ENCODE measurements at places on chromosomes 1 and 21. TPM values are rescaled to one million over a fixed set of nuclear protein-coding genes. Genes with fewer than 3 reads are reported as not detected.
A peak's percentile ranks its signal among the peaks of the same experiment; 100 is the strongest.

The OR2L5 gene
- total RNA-seq: not detected

- H3K27ac ChIP-seq: no peak overlapping the region
- no peaks in the 10 kb centered on the region for H3K4me1 ChIP-seq
- no peak for DNase-seq
- no peak overlapping the region for H3K4me3 ChIP-seq
- no peaks in the 10 kb centered on the region for H3K27me3 ChIP-seq
These were observed 25.0 kb downstream of the SZT2 start for GRCh38 chr1:43414634-43415223.

The RAP1GAP gene
- total RNA-seq: 62.4 TPM

DNA sequence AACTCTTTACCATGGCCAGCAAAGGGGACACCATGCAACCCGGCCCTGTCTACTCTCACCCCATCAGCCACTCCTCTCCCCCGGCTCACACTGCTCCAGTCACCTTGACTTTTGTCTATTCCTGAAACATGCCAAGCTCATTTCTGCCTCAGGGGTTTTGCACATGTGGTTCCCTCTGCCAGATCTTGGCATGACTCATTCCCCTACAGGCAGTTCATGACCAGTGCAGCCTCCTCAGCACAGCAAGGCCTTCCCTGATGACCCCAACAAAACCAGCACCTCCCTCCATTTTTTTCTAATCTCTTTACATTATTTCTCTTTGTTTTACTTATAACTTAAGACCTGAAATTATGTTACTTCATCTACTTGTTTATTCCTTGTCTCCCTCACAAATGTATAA, 58.6 kb upstream of the GJB5 start:
- H3K4me1 ChIP-seq: no peaks in the 10 kb centered on the region
- no peaks in the 10 kb centered on the region for H3K36me3 ChIP-seq
- no peak for DNase-seq
- H3K27ac ChIP-seq: no peak overlapping the region

DNA sequence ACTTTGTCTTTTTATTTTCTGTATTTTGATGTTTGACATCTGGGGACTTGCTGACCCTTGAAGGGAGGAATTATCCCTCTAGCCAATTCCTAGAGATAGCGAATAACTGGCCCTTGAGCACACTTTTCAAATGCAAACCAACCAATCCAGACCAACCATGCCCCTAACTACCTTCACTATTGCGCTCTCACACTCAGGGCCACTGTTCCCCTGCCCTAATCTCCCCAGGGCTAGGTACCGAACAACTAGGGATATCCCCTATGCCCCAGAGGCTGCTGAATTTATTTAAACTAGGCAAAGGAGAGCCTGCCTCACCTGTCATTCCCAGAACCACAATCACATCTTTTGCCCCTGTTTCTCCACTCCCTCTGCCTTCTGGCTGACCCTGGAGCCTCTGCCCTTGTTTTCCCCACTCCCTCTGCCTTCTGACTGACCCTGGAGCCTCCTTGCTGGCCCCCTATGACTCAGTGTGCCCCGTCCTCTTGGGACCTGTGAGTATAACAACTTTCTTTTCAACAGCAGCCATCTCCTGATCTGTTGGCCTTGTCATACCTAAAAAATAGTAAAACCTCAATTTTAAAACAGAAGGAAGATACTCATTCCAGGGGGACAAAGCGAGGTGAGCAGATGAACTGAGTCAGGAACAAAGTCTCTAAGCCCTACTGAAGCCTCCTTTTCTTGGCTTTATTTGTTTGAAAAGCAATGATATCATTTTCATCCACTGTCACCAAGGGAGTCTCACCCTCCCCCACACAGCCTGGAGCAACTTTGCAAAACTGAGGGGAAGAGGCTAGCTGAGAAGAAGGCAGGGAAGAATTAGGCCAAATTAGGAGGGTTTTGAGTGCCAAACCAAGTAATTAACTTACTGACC, 115.5 kb downstream of the NMNAT2 start:
- H3K4me1 ChIP-seq: no peaks in the 10 kb centered on the region
- no peaks in the 10 kb centered on the region for H3K27me3 ChIP-seq
- H3K36me3 ChIP-seq: no peaks in the 10 kb centered on the region
- DNase-seq: no peak
- H3K4me3 ChIP-seq: no peak overlapping the region
- no peak overlapping the region for H3K27ac ChIP-seq

- no peaks in the 10 kb centered on the region for H3K36me3 ChIP-seq
- H3K4me1 ChIP-seq: no peaks in the 10 kb centered on the region
- no peak overlapping the region for H3K4me3 ChIP-seq
- H3K27ac ChIP-seq: no peak overlapping the region
These were observed 39.4 kb upstream of the HIVEP3 start for GRCh38 chr1:41958015-41958673.

The ZBTB37 gene
- total RNA-seq: 14.7 TPM

The SPRR5 gene
- total RNA-seq: not detected

- H3K4me3 ChIP-seq: no peak overlapping the region
- H3K36me3 ChIP-seq: peaks cover 10% of the 10 kb centered on the region
- peaks cover 35% of the 10 kb centered on the region for H3K4me1 ChIP-seq
- DNase-seq: no peak
- H3K27ac ChIP-seq: no peak overlapping the region
These were observed 73.4 kb downstream of the MACF1 start for GRCh38 chr1:39277879-39278278.

The A3GALT2 gene
- not detected for total RNA-seq

The ADAM30 gene
- not detected for total RNA-seq

DNA sequence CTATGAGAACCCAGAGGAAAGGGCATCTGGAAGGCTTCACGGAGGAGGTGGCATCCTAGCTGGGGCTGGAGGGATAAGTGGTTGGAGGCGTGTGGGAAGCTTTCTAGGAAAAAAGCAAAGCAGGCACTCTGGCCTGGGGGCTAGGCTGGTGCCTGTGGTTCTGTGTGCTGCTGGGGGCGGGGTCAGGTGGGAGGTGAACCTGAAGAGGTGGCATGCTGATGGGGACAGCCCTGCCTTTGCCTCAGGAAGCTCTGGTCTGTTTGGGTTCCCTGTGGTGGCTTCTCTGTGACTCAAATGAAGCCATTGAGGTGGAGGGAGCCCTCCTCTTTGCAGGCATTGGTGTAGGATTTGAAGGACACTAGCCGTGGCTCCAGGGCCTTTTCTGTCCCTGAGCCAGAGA, 221.6 kb upstream of the POU3F1 start:
- DNase-seq: no peak
- H3K27ac ChIP-seq: no peak overlapping the region
- H3K36me3 ChIP-seq: no peaks in the 10 kb centered on the region
- H3K4me3 ChIP-seq: no peak overlapping the region

The HSPB7 gene
- 10.7 TPM for total RNA-seq

The MPL gene
- 0.61 TPM for total RNA-seq

GRCh38 chr1:204326771-204327300, 32.9 kb downstream of the PLEKHA6 start:
- no peaks in the 10 kb centered on the region for H3K27me3 ChIP-seq
- H3K36me3 ChIP-seq: no peaks in the 10 kb centered on the region
- DNase-seq: no peak
- no peak overlapping the region for H3K4me3 ChIP-seq
- H3K4me1 ChIP-seq: no peaks in the 10 kb centered on the region

DNA sequence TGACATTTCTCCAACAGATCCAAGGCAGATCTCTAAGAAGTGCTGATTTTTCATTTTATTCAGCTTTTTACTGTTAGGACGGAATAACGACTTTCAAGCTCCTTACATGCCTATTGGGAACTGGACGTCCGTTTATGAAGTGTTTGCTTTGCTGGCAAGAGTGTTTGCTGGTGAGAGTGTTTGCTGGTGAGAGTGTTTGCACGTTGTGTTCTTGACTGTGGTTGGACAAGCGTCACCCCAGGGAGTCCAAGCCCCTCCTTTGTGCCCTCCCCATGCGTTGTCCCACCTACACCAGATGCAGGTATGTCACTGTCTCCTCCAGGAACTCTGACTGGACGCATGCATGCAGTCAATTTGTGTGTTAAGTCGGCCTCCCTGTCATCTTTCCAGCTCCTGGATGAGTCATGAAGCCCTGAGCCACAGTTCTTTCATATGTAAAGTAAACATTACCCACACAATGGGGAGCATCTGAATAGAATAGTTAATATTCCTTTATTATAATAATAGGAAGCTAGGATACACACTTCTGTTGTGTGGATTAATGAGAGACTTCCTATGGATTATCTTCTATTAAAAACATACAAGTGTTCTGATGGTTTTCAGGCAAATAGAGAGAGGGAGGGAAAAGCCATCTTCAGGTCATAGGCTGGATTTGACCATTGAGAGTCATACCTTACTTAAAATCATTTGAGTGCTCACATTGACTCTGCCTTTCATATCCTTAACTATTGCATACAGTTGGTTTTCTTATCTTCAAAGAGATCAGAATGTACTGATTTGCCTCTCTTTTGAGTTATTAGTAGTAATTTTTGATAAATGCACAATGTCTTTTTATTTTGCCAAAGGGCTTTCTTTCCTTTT, 119.2 kb downstream of the GALNT2 start:
- H3K4me3 ChIP-seq: peak overlapping the region; percentile 28
- peak; percentile 87 for DNase-seq
- peak overlapping the region; percentile 80 for H3K27ac ChIP-seq
- H3K36me3 ChIP-seq: no peaks in the 10 kb centered on the region
- peaks cover 30% of the 10 kb centered on the region for H3K4me1 ChIP-seq
- H3K27me3 ChIP-seq: no peaks in the 10 kb centered on the region

The KIF17 gene
- total RNA-seq: 4.6 TPM

DNA sequence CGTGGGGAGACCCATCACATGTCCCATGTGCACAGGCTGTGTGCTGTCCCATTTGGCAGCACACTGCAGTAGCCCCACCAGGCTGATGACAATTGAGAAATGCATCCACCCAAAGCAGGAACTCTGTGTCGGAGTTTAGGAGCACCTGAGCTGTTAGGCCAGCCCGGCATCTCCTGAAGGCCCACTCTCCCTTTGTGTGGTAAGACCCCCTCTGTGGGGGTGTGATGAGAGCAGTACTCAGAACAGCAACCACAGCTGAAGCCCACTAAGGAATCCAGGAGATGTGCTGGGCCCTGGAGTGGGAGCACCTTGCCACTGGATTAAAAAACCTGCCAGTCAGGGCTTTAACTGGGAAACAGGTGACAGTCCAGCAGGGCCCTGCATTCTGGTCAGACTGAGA, 37.2 kb downstream of the FCRL5 start:
- no peak overlapping the region for H3K4me3 ChIP-seq
- H3K27ac ChIP-seq: no peak overlapping the region
- H3K27me3 ChIP-seq: no peaks in the 10 kb centered on the region
- H3K4me1 ChIP-seq: no peaks in the 10 kb centered on the region
- DNase-seq: no peak

- H3K27ac ChIP-seq: peak overlapping the region; percentile 61
- H3K27me3 ChIP-seq: no peaks in the 10 kb centered on the region
- H3K36me3 ChIP-seq: no peaks in the 10 kb centered on the region
- peaks cover 75% of the 10 kb centered on the region for H3K4me1 ChIP-seq
- DNase-seq: no peak
These were observed 10.7 kb downstream of the MACF1 start for GRCh38 chr1:39214998-39215873.

The IVL gene
- not detected for total RNA-seq

The ANGEL2 gene
- total RNA-seq: 32.9 TPM

GRCh38 chr1:211420389-211420788, 71.6 kb downstream of the RD3 start:
- H3K27ac ChIP-seq: no peak overlapping the region
- no peaks in the 10 kb centered on the region for H3K36me3 ChIP-seq
- no peaks in the 10 kb centered on the region for H3K4me1 ChIP-seq
- H3K27me3 ChIP-seq: no peaks in the 10 kb centered on the region
- H3K4me3 ChIP-seq: no peak overlapping the region

DNA sequence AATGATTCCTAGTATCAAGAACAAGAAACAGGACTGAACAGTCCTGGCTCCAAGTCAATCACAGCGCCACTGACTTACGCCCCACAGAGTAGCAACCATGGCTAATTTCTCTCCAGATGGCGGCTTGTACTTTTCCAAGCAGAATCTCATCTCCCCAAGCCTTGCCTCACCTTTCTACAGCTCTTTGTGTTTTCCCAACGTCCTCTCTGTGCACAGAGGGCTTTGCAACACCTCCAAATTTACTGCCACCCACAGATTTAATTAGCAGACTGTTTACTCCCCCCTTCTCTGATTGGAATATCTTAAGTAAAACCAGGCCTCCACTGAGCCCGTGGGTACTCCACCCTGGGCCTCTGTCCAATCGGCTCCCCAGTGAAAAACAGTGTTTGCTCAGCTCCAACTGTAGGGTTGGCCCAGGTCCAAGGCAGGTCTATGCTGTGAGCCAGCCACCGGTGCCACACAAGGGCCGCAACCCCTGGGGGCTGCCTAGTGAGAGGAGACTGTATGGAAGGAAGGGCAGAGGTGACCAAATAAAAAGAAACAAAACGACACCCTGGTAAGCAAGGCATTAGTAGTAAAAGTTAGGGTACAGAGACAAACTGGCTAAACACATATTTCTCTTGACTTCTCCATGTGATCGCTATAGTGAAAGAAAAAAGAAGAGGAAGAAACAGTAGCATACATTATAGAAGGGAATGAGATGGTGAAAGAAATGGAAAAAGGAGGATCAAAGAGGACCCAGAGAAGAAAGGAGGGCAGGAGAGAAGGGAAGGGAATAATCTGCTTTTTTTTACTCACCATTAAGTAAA, 128.4 kb upstream of the SOD1 start:
- no peaks in the 10 kb centered on the region for H3K36me3 ChIP-seq
- no peaks in the 10 kb centered on the region for H3K4me1 ChIP-seq
- H3K4me3 ChIP-seq: no peak overlapping the region
- DNase-seq: peak; percentile 60

GRCh38 chr1:1309251-1310108, 1.1 kb downstream of the PUSL1 start:
- no peak for DNase-seq
- H3K36me3 ChIP-seq: peaks cover 40% of the 10 kb centered on the region
- H3K27me3 ChIP-seq: no peaks in the 10 kb centered on the region
- peak overlapping the region; percentile 91 for H3K27ac ChIP-seq
- peaks cover 39% of the 10 kb centered on the region for H3K4me1 ChIP-seq
- peak overlapping the region; percentile 92 for H3K4me3 ChIP-seq

DNA sequence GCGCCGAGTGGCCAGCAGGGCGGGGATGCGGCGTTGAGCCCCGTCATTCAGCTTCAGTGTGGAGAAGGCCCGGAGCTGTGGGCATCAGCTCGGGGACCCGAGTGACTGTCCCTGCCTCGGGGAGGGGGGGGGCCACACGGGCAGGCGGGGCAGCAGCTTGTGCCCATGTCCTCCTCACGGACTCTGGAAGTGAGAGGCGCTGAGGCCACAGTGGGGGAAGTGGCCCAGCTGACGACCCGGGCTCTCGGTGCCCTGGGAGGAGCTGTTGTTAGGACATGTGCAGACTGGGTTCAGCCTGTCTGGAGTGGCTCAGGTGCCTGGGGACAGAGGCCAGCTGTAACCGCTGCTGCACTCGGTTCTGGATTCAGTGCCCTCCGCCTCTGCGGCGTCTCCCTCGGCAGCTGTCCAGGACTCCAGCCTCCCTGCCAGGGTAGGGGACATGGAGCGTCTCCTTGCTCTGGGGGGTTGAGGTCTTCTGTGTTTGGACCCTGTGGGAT, 71.1 kb downstream of the SKI start:
- H3K36me3 ChIP-seq: peaks cover 10% of the 10 kb centered on the region
- H3K27ac ChIP-seq: peak overlapping the region; percentile 88
- H3K4me1 ChIP-seq: peaks cover 68% of the 10 kb centered on the region
- no peaks in the 10 kb centered on the region for H3K27me3 ChIP-seq
- H3K4me3 ChIP-seq: no peak overlapping the region

GRCh38 chr1:39076127-39076798, 50.1 kb downstream of the NDUFS5 start:
- H3K4me3 ChIP-seq: no peak overlapping the region
- H3K4me1 ChIP-seq: peaks cover 7% of the 10 kb centered on the region
- H3K27ac ChIP-seq: no peak overlapping the region
- H3K36me3 ChIP-seq: no peaks in the 10 kb centered on the region
- no peaks in the 10 kb centered on the region for H3K27me3 ChIP-seq
